ENCODE measurements at places on chromosomes 5 and 9.

GRCh38 chr9:76651119-76651705, 113.0 kb upstream of the PCA3 start:
- no peak for DNase-seq

DNA sequence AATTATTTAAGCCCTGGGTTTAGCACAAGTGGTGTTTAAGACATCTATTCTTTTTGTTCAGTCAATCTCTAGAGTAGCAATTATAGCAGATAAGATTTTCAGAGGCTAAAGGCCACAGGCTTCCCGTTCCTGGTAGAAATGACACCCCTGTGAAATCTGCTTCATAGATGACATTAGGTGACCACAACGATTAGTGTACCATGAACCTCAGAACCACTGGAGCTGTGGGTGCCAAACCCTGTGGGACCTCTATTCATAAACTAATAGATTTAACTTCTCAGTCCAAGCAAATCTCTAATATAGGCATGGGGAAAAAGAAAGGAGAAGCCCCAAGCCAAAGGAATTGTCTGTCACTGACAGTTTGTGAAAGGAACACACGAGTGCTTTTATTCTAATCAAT, 207.4 kb downstream of the ARRDC3 start:
- DNase-seq: no peak

GRCh38 chr5:134620634-134621033, 12.0 kb downstream of the SAR1B start:
- DNase-seq: no peak

- DNase-seq: no peak
These were observed 50.9 kb upstream of the TUT7 start for GRCh38 chr9:86405086-86405491.

DNA sequence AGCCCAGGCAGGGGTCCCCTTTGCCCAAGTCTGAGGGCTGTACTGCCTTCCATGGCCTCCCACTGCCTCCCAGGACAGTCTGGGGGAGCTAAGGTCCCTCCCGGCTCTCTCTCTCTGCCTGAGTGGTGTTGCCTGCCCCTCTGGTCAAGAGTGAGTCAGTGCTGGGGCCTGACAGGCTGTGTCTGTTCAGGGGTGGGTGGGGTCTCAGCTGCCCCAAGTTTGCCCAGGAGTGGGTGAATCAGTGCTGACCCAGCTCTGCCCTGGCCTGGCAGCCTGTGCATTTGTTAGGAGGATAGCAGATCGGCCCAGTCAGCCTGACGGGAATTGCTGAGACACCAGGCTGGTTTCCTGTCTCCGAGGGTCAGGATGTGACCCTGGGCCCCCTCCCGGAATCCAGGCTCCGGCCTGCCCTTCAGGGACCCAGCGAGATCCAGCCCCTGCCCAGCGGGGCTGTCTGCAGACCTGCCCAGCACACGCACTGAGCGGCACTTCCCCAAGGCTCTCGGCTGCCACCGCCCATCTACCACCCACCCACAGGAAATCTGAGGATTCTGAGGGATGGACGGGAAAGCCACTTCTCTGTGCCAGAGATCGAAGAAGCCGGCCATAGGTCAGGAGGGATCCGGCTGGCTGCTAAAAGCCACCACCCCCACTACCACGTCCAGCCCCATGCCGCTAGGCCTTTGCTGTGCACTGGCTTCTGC, 15.9 kb downstream of the ENG start:
- DNase-seq: no peak

- DNase-seq: no peak
These were observed 38.7 kb upstream of the UBTD2 start for GRCh38 chr5:172322028-172322965.

DNA sequence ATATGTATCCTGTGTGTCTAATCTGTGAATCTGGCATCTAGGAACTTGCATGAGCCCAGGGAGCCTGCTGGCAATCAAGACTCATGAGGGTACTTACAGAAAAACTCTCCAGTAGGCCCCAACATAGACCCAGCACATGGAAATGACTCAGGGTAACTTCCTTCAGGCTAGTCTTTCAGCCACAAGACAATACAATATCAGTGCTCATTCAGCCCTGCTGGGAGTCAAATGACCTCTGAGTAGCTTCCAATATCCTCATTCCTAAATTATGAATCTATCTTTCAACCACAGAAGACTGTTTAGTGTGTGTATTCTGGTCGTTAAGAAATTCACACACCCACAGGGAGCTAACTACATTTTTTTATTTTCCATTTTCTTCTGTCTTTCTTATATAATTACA, 1273.0 kb downstream of the EFNA5 start:
- no peak for DNase-seq

- no peak for DNase-seq
These were observed 379.3 kb upstream of the CHD1 start for GRCh38 chr5:99308131-99308530.

DNA sequence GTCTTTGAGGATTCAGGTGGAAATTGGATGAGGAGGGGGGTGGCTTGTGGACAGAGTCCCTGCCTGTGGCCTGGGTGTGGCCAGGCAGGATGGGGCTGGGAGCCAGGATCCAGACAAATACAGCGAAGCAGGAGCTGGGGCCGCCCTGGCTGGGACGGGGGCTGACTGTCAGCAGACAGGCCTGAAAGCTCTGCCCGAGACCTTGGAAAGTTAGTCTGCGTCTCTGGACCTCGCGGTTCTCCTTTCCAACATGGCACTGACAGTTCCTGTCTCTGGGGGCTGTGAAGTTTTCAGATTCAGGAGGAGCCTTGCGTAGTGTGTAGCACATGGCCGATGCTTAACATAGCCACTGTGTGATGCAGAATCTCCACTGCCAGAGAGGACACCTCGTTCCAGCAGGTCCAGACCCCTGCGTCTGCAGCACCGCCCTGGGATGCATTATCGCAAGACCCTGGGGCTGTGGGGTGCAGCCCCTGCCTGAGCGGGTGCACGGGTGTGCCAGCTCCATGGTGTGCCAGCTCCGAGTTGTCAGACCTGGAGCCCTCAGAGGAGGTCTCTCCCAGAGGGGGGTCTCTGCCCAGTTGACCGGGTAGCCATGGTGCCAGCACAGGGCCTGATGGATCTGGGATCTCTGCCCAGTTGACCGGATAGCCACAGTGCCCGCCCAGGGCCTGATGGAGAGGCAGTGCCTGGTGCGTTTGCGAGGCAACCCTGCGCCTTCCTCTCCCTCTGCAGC, 89.3 kb downstream of the COL5A1 start:
- no peak for DNase-seq

DNA sequence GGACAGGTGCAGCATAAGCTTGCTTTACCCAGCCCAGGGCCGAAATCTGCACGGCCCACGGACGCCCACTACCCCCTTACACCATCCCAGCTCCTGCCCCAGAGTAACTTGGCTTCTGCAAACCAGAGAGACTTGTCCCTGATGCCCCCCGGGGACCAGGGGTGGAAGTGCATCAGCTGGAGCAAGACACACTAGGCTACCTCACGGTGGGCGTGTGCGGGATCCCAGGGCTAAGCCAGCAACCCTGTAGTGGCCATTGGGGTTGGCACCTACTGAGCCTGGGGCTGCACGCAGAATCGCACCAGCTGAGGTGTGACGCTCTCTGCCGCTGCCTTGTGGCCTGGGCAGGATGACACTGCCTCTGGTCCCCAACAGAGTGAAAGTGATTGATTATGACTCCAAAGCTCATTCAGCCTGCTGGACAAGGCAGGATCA, 6.1 kb upstream of the ZNF79 start:
- peak; percentile 32 for DNase-seq

GRCh38 chr9:111429175-111429574, 55.0 kb downstream of the ECPAS start:
- DNase-seq: no peak

- DNase-seq: no peak
These were observed at the start of gene KIF12 for GRCh38 chr9:114098936-114099668. Gene KIF12, minus strand, starts transcription at chr9:114099292. Its CDS starts 16 bp downstream, at chr9:114099276.

DNA sequence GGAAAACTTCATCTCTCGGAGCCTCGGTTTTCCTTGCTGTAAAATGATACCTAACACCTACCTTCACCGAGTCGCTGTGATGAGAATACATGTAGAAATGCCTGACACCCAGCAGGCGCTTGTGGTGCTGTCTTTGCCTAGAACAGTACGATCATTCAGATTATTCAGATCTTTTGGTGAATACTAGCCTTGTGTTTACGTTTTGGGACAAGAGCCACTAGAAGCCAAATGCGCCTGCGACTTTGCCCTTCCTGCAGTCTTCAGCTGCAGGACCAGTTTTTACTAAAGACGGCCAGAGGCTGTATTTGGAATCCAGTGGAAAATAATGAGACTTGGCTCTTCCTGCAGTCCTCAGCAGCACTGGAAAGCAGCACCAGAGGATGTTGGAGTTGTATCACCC, 189.6 kb downstream of the TRIO start:
- no peak for DNase-seq

- no peak for DNase-seq
These were observed 238.4 kb downstream of the TRPM3 start for GRCh38 chr9:70883056-70883455.

- no peak for DNase-seq
These were observed 38.8 kb downstream of the MUSK start for GRCh38 chr9:110707419-110707818.

DNA sequence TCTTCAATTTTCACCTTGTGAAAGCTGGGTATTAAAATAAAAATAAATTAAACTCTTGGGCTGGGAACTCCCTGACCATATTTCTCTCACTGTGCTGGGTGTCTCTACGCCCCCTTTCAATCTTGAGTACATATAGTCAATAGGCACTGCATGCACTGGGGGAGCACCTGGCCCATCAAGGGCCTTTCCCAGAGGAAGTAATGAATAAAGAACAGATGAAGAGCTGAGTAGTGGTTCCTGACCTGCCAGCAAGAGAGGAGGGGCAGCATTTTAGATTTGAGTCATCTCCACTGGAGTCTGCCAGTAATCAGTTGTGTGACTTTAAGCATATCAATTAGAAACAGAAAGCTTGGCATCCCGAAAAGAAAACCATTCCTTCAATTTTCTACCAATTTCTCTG, 6.2 kb downstream of the MAPKAP1 start:
- DNase-seq: no peak

- no peak for DNase-seq
These were observed 217.4 kb downstream of the SLIT3 start for GRCh38 chr5:169083394-169084018.

DNA sequence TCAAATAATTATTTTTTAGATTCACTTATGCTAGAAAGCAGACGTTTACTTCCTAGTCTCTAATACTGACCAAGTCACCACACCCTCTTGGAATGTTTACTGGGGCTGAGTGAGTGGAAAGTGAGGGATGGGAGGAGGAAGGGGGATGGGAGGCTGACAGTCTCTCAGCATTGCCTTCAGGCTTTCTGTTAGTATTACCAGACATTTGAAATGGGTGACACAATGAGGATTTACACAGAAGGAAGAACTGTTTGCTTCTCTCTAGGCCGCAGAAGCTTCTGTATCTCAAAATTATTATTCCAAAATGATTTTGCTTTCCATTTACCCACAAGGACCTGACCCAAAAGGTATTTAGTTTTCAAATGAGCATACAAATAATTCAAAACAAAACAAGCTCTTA, 232.8 kb upstream of the ZNF608 start:
- DNase-seq: no peak

DNA sequence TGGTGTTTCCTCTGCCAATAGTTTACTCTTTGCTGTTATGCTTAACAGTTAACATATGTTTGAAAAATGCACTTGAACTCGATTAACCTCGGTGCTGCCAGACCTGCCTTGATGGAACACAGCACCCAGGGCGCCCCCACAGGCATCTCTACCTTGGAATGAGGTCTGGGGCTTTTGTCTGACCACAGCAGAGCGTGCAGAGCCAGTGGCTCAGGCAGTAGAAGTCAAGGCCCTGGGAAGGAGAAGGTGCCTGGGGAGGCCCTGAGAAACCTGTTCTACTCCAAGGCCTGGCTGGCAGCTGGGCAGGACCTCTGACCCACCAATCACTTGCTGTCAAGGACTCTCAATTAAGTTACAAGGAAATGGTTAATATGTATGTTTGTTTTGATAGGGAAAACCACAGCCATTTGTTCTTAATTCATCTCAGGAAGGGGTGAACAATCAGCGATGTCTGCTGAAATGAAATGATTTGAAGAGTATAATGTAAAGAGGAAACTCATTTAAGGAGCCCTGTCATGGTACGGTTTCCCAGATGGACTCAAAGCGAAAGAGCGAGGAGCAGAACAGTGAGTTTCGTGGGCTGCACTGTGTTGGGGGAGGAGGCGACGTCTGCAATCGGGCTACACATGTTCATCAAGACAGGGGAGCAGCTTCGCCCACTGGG, 21.9 kb downstream of the MACROH2A1 start:
- no peak for DNase-seq

DNA sequence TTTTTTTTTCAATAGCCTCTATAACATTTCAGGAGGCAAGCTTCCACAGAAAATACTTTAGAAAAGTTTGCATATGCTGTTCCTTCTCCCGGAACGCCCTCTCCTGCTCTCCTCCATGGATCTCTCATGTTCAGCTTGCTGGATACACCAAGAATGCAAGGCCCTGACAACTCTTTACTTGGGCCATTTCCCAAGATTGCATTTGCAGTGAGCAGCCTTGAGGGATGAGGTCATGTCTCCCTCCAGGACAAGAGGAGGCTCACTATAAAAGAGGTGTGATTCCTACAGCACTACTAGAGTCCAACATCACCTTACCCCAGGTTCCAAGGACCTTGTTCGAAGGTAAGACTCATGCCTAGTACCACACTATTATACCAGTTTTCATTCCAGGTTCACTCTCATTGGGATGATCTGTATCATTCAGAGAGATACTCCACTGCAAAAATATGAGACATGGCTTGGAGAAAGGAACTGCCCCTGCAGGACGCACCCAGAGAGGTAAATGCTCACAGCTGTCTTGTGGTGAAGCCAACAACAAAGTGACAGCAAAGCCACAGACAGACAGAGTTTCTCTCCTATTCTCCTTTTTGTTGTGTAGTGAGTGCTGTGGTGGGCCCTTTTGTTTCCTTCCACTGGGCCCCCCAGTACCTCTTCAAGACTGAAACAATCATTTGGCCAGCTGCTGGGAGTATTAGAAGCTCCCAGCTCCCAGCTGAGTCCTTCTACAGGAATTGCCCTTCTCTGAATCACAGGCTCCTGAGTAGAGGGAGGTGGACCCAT, 151.7 kb upstream of the ZNF366 start:
- DNase-seq: no peak

GRCh38 chr5:74107899-74108298, 481.9 kb downstream of the ARHGEF28 start:
- no peak for DNase-seq

DNA sequence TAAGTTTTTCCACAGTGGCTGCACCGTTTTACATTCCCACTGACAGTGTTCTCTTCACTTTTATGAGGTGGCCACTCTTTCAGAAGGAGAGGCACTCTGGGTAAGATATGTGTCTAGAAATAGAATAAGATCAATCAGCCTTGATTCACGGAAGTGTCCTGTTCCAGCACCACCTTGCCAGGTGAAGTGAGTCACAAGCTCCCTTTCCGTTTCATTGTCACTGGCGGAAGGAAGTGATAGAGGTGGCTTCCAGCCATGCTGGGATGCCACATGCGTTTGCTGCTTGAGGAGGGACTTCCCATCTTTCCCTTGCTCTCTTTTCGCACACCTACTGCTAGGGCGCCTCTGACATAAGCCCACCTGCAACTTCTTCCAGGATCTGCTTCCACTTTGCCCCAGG, 217.1 kb downstream of the PIK3R1 start:
- DNase-seq: peak; percentile 55
